ENCODE measurements at places on chromosomes 2 and 18.
A peak's percentile ranks its signal among the peaks of the same experiment; 100 is the strongest.

- no peak for DNase-seq
Observed at GRCh38 chr2:218238887-218239286, 21.9 kb downstream of the ARPC2 start.

GRCh38 chr2:64488050-64488974 lies 34.4 kb downstream of the LGALSL start:
- peak; percentile 79 for DNase-seq

DNA sequence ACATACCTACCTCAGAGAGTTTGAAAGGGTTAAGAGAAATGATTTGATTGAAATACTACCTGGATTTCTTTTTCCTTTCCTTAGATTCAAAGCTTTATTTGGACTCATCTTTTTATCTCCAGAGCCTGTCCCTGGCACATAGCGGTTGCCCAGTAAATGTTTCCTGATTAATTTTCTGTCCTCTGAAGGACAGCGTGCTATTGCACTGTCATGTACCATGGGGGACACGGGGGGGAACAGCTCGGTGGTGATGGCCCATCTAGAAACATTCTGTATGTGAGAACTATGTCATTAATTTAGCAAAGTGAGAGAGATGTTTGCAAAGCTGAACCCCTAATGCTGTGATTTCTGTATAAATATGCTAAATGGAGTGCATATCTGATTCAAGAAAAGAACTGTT lies 26.4 kb upstream of the CABYR start:
- no peak for DNase-seq

- DNase-seq = no peak
Observed at GRCh38 chr2:61340242-61340641, 130.6 kb downstream of the USP34 start.

DNA sequence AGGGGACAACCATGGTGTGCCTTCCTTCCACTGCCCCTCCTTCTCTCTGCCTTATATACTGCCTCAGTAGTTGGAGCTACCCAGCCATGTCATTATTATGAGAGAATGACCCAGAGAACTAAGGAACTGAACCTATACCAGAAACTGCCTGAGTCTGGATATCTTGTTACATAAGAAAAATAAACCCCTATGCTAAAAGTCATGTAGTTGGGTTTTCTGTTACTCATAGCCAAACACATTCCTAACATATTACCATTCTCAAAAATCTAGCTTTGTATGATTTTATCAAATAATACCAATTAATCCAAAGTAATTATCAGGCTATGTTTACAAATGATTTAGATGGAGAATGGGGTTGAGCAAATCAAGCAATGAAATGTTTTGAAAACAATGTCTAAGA lies 15.0 kb upstream of the KLF7 start:
- DNase-seq = no peak

DNA sequence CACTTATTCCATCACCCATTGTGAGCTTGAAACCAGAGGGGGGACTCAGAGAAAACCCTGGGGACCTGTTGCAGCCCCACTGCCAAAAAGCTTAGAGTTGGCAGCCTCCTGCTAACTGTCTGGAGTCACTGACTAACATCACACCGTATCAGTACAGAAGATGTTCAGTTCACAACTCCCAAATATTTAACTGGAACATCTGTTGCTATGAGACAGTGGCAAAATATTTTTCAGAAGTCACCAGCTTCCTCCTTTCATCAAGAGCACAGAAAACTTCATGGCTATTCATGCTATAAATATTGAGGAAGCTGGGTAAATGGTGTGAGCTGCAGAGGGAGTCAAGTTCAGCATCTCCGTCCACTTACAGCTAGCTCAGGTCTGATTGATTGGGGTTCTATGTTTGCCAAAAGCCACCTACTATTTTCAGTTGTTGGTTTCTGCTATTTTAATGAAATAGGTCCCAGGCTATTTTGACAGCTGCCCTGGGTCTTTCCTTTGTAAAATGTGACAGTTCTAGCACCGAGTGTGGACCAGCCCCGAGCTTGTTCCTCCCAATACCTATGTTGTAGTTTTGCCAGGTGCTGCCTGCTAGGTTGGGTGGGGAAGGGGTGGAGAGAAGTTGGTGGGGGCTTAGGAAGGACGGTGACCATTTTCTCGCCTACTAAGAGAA lies 9.8 kb downstream of the TUBB6 start:
- no peak for DNase-seq

DNA sequence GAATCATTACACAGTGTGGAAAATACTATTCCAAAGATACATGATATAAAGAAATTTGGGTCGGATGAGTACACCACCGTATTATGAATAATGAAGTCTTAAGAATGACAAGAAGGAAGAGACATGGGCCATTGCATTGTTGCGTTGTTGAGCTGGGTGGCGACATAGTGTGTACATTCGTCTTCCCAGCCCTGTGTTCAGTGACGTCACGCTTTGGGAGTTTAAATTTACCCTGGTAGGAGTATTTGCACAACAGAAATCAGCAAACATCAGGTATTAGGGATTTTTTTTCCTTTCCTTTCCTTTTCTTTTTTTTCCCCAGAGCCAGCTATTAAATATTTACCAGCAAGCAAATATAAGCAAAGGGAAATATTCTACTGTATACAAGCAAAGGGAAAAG lies 347.2 kb upstream of the NETO1 start:
- no peak for DNase-seq

DNA sequence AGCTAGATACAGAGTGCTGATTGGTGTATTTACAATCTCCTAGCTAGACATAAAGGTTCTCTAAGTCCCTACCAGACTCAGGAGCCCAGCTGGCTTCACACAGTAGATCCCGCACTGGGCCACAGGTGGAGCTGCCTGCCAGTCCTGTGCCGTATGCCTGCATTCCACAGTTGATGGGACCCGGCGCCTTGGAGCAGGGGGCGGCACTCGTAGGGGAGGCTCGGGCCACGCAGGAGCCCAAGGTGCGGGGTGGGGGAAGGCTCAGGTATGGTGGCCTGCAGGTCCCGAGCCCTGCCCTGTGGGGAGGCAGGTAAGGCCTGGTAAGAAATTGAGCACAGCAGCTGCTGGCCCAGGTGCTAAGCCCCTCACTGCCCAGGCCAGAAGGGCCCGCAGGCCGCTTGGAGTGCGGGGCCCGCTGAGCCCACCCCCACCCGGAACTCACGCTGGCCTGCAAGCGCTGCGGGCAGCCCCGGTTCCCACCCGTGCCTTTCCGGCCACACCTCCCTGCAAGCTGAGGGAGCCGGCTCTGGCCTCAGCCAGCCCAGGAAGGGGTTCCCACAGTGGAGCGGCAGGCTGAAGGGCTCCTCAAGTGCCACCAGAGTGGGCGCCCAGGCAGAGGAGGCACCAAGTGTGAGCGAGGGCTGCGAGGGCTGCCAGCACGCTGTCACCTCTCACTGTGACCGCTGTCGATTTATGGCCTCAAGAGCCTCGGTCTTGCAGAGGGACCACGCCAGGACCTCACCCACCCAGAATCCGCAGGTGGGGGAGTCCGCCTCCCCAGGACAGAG lies 76.5 kb downstream of the MEX3C start:
- DNase-seq = no peak

DNA sequence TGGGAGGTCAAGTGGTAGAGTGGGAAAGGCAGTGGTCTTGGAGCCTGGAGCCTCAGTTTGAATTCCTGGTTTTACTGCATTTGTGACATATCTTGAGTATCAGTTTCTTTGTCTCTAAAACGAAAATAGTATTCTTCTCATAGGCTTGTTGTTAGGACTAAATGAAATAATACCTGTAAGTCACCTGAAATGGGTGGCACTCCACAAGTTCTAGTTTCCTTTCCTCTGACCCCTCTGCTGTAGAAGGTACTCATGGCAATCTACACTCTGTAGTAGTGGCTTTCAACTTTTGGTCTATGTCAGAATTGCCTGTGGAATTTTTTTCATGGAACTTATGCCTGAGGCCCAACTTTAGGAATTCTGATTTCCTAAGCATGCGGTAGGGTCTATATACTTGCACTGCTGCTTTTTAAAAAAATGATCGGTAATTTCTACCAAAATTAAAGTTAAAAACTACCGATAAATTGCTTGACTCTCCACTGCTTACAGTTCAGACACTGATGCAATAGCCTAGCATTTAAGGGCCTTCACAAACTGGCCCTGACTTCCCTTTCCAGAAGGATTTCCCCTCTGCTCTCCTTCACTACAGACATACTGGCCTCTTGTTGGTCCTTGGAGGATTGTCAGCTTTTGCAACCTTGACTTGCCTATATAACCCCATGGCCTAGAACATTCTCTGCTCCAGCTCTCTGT lies 47.2 kb downstream of the PLEK start:
- no peak for DNase-seq

GRCh38 chr2:10467401-10467800 lies 19.3 kb upstream of the ODC1 start:
- no peak for DNase-seq

DNA sequence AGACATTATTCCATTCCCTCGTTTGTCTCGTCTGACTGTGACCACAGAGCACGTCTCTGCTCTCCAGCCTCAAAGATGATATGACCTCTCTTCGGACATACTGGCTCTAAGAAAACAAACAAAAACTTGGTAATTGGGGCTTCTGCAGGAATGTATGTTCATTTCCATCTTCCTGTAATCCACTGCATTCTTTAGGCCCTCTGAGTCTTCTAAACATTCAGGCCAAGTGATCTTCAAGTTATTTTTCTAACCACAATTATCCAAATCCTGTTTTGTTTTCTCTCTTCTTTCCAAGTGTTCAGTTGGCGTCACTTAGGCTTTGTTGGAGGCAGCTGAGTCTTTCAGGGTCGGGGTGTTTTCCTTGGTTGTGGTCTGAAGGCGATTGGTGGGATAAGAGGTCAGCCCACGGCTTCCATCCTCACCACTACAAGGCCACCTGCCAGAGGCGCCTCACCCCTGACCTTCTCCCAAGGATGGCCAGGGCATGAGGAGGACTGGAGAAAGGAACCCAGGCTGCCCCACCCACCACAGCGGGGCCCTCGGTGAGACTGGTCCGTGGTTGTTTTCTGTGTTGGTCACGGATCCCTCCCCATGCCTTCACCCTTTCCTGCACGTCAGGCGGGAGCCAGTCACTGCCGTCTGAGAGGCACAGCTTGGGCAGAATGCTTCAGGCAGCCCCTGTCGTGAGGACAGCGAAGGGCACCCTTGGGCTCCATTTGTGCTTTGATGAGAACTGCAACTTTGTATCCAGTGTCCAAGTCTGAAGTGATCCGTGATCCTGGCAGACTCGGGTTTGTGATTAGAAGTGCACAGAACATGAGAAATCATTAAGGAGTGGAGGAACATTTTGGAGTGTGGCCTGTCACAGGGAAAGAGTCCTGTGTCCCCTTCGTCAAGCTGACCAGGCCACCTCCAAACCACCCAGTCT lies 88.6 kb upstream of the FHL2 start:
- DNase-seq = peak; percentile 56

DNA sequence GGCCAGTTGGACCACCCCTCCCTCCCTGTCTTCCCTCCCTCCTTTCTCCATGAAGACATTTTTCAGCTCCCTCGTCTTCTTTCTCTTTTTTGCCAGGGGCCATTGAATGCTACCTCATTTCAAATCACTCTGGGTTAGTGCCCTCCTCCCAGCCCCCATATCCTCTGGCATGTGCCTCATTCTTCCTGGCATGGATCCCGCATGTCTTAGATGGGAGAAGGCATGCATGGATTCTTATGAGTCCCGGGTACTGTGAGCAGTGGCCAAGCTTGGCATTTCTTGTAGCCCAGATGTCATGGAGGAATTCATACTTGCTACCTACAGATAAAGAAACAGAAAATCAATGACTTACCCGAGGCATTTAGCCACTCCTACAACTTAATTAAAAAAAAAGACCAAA lies 9.0 kb upstream of the HAAO start:
- no peak for DNase-seq
